ENCODE measurements at places on chromosomes 6 and 20.

DNA sequence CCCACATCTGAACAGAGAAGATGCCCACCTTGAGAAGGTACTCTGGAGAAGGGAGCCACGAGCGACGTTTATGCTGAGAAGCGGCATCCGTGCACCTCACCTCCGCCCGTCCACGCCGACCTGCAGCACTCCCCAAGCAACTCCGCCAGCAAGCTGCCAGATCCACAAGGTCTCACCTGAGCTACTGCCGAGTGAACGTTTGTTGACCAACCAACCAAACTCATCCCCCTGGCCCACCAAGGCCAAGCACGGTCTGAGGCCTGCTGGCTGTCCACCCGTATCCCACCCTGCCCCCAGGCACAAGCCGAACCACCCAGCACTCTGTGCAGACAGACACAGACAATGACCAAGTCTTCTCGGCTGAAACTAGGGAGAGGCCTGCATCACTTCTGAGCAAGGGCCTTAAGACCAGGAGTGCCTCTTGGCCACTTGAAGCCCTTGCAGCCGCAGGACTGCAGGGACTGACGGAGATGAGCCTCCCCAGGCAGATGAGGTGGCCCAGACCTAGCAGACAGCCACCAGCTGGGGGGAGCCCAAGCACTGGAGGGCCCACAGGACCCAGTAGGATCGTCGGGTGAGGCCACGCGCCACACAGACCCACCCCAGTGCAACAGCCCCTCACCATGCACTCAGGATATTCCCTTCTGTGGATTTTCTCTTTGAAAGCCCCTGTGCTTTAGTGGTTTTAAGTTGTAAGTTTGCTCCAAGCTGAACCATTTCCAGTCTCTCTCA lies 12.1 kb downstream of the TAF4 start:
- DNase-seq = no peak

- no peak for DNase-seq
Measured at GRCh38 chr20:22716821-22717351, 132.5 kb upstream of the FOXA2 start.

DNA sequence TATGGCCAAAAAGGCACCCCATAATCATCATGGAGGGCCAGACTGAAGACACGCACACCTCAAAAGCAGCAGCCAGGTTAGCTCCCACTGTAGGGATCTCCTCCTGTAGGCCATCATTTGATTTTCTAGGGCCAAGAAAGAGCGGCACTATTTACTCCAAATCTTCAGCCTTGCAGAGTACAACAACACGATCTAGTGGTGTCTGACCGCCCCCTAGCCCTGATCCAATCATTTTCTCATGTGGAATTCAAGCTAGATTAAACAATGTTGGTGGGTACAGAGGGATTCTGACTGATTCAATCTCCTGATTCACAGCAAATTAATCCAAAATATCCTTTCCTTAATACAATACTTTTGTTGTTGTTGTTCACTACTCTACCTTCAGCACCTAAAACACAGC lies 12.5 kb downstream of the GNAS-AS1 start:
- DNase-seq = no peak

- DNase-seq = no peak
Measured at GRCh38 chr6:53311586-53311935, 37.2 kb downstream of the ELOVL5 start.

DNA sequence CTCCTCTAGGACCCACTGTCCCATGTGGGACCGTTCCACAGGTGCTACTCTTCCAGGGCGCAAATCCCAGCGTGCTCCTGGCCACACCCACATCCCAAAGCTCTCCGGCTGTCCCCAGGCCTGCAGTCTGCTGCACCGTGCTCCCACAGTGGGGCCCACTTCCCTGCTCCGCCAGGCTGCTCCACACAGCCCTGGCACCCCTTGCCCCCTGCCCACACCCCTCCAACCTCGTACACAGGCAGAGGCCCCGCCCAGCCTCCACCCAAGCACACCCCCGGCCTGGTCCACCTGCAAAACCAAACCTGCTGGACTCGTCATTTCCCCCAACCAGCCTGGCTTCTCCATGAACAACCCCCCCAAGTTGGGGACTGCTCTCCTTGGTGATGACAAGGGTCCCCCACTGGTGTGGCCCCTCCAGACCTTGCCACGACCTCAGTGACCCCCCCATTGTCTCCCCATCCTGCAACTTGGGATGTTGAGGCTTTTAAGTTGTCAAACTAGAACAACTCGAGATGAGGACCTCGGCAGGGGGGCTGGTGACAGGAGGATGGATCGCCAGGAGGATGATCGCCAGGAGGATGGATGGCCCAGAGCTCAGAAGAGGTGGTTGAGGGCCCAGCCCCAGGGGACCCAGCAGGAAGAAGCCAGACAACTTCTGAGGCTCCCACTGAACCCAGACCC lies 27.1 kb downstream of the YTHDF1 start:
- DNase-seq = no peak

- DNase-seq = no peak
Measured at GRCh38 chr6:138973466-138974153, 14.4 kb downstream of the REPS1 start.

DNA sequence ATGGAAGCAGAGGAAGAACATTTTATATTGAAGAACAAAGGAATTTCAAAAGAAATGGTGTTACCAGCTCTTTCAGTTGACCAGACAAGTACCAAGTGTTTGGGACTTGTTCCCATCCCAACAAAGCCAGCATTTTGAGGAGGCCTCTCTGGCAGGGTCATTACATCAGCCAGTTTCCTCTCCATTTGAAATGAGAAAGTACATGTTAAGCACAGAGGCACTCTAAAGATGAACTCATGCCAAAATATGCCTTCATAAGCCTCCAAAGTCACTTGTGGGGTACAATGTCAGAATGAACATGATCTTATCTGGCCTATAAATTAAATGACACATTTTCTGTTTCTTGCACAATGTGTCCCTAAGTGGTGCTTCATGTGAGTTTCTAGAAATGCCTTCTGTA lies 223.9 kb downstream of the PRL start:
- DNase-seq = no peak

DNA sequence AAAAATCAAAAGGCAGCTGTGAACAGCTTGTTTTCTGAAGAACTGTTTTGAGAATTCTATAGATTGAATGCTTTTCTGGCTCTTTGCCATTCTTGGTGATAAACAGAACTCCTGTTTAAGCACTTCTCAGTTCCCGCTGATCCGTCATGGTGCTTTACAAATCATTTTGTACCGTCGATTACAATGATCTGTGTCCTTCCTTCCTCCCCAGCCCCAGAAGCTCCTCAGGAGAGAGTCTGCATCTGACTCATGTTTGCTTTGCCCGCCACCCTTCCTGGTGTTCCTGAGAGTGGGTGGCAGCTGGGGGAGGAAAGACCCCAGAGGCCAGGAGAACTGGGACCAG lies 538.6 kb upstream of the MARCKS start:
- DNase-seq = no peak

DNA sequence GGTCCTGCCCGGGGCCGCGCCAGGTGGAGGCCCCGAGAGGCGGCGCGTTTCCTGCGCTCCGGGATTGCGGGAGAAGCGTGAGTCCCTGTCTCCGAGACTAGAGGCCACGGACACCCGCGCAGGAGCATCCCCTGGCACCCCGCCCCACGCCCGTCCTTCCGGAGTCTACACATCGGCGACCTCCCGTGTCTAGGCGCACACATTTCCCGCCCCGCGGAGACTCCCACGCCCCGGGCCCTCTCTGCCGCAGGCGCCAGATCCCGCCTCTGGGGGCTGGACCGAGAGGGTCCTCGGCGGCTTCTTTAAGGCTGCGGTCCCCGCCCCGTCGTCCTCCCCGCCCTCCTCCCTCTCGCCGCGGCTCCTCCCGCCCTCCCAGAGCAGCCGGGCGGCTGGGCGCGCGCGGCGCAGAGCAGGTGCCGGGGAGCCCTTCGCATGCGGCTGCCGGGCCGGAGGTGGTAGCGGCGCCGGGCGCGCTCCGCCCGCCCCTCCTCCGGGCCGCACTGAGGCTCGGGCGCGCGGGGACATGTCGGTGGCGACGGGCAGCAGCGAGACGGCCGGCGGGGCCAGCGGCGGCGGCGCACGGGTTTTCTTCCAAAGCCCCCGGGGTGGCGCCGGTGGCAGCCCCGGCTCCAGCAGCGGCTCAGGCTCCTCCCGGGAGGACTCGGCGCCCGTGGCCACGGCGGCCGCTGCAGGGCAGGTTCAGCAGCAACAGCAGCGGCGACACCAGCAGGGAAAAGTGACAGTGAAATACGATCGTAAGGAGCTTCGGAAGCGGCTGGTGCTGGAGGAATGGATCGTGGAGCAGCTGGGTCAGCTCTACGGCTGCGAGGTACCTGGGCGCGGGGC lies at the start of gene PPP1R14C:
PPP1R14C (plus strand) TSS at position 375 of the 846 bp plus-strand sequence; CDS start at position 524, 149 bp downstream.
- DNase-seq = no peak

GRCh38 chr20:17854307-17854903 lies 114.2 kb downstream of the SNX5 start:
- no peak for DNase-seq

DNA sequence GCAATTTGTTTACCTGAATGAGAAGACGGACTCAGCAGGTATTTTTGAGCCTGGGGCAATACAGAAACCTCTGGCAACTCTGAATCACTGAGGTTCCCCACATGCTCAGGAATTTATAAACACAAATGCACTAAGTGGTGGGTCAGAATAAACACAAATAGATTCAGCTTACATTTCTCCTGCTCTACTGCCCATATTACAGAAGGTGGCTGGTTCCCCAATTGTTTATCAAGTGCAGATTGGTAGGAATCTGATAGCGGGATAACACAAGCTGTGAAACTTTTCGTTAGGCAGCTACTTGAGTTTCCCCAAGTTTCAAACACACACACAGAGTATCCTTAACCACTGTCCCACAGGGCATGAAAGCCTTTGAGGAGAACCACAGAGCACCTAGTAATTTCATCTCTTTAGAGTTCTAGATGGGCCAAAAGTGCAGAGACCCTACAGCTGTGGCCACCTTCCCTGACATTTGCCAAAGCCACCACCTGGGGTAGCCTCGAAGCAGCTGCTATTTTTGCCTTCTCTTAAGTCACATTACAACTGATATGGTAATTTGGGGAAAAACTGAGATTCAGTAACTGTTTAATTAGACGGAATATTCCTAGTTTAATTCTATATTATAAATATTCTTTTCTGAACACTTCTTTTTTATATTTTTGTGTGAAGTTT lies 204.2 kb upstream of the PTCHD4 start:
- DNase-seq = no peak

DNA sequence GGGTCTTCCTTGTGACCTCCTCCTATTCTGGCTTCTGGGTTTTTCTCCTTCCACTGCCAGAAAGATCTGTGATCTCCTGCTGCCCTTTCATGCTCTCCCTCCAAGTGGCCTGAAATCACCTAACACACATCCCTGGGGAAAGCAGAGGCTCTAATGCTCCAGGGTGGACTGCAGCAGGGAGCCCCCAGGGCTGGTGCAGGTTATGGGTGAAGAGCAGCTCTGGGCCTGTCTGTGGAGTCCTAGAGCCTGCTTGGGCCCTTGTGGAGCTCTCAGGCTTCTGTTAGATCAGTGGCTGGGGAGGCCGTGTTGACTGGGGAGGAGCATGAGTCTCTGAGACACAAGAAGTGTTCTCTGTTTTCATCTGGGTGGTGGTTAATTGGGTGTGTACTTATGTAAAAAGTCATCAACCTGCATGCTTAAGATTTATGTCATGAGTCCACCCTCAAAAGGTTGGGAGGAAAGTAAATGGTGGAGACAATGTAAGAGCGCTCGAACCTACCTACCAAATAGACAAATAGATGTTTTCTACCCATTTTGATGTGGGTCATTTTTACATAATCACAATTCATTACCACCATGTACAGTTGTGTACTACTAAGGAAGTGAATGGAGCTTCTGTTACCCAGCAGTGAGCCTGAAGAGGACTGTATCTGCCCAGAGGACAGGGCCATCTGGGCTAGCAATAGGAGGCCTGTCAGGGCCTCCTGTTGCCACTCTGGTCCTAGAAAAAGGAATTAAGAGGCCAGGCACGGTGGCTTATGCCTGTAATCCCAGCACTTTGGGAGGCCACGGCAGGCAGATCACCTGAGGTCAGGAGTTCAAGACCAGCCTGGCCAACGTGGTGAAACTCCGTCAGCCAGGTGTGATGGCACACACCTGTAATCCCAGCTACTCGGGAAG lies 32.0 kb upstream of the RNF8 start:
- no peak for DNase-seq

- no peak for DNase-seq
Measured at GRCh38 chr6:72936766-72937559, 288.3 kb downstream of the KHDC1L start.

- DNase-seq = no peak
Measured at GRCh38 chr6:151443454-151443853, 8.5 kb downstream of the RMND1 start.

DNA sequence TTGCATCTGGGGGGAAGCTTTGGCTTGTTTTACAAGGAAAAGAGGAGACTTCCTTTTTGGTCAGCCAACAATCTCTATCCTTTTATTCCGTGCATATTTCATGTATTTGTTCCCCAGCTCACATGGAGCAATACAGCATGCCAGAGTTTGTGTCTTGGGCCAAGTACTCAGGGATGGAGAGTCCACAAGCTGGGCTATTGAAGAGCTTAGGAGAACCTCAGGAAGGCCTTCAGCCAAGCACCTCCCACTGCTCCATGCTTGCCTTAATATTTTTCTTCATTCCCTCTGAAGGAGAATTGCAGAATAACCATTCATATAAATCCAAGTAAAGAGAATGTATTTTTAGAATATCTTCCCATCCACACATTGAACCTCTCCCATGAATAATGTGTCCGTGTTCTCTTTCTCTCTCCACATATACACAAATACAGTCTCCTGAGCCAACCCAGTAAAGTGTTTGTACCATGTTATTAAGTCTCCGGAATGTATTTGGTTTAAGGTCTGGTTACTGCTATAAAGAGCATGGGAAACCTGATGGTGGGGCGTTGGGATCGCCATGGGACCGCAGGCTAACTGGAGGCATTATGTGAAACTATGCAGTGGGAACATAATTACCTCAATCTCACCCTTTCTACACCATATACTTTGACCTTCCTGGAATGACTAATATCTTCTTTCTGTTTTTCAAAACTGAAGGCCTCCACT lies 3.0 kb downstream of the LAMA4 start:
- DNase-seq = no peak

GRCh38 chr20:6533761-6534479 lies 233.6 kb upstream of the BMP2 start:
- no peak for DNase-seq

DNA sequence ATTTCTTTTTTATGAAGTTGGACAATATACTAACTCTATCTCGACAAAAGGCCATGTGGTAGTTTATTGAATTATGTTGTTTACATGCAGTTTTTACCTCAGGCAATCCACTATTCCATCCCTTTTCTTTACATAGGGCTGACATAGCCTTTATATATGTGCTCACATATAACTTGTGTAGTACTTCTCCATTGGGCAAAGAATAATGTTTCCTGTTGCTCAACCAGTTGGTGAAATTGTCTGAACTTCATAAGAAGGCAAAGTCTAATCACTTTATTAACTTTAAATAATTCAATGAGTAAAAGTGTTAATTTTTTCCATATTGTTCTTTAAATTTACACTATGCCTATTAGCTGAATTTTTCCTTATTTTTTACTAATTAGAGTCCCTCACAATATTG lies 1272.1 kb downstream of the EPHA7 start:
- DNase-seq = no peak

DNA sequence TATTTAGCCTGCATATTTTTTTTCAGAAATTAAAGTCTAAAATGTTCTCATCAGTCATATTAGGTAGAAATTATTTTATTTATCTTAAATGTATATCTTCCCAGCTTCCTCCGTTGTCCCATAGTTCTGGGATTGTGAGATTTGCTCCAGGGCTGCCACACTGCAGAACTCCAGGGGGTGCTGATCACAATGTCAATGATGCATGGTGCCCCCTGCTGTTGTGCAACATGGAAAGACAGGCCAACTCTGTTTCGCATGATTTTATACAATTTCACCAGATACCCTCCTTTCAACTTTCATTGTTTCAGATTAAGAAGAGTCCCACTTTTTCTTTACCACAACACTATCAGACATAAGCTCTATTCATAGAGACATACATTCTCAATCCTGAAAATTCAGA lies 35.9 kb downstream of the ID4 start:
- no peak for DNase-seq
